Breast epithelium (tissue), 4 donors: ENCODE measurements at places on chromosomes 13 and 19. TPM values are rescaled to one million over a fixed set of nuclear protein-coding genes. Genes with fewer than 3 reads are reported as not detected.
A peak's percentile ranks its signal among the peaks of the same experiment; 100 is the strongest.

GRCh38 chr13:105052711-105053110 is 1482.8 kb downstream of the EFNB2 start:
- no peaks in the 10 kb centered on the region for H3K36me3 ChIP-seq
- H3K27ac ChIP-seq = no peak overlapping the region
- no peak overlapping the region for H3K4me3 ChIP-seq
- no peaks in the 10 kb centered on the region for H3K27me3 ChIP-seq

DNA sequence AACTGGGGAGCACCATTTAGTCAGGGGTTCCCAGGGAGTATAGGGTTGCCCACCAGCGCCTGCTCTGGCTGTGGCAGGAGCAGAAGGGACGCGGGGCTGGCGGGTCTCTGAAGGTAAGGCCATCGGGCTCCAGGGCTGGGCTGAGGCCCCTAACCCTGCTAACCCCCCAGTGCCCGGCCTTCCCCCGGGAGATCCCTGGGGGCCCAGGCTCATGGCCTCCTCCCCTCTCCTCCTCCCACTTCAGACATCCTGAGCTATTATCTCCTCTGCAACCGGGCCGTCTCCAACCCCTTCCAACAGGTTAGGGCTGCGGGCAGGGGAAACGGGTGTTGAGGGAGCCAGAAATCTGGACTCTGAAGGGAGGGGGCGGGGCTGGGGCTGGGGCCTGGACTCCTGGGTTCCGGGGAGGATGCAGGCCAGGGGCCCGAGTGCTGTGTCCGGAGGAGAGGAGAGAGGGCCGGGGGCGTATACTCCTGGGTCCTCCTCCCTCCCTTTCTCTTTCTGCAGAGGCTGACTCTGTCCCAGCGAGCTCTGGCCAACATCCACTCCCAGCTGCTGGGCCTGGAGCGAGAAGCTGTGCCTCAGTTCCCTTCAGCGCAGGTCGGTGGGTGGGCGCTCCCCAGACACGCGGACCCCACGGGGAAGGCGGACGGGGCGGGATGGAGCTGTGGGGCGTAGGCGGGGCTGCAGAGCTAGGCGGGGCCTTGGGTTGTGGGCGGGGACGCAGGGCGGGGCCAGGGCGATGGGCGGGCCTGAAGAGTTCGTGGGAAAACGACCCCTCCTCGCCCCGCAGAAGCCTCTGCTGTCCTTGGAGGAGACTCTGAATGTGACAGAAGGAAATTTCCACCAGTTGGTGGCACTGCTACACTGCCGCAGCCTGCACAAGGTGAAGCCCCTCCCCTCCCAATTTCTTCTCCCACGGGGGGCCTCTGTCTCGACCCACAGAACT is 15.3 kb downstream of the TTYH1 start:
- H3K36me3 ChIP-seq = no peaks in the 10 kb centered on the region
- no peaks in the 10 kb centered on the region for H3K27me3 ChIP-seq
- peak overlapping the region; percentile 61 for H3K4me3 ChIP-seq
- peaks cover 11% of the 10 kb centered on the region for H3K4me1 ChIP-seq

DNA sequence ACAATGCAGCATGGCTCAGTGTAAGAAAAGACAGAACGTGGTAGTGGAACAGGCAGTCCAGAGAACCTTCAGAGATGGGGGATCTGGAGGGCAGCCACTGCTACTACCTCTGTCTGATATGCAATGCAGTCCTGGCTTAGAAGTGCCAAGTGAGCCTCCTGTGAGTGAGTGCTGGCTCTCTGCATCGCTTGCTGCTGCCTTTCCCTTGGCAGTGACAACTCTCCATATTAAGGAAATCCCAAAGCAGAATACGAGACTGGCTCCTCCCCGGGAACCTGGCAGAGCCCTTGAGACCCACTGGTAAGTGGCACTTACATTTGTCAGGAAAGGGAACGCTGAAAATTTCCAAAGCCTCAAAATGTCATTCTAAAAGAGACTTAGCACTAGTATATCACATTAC is 7.5 kb downstream of the DOCK9 start:
- H3K27ac ChIP-seq = no peak overlapping the region
- H3K4me1 ChIP-seq = peaks cover 8% of the 10 kb centered on the region
- no peaks in the 10 kb centered on the region for H3K36me3 ChIP-seq
- H3K4me3 ChIP-seq = no peak overlapping the region
- no peak for DNase-seq

The ATP8B3 gene
- total RNA-seq = 1.4 TPM

The SSC5D gene
- 7.2 TPM for total RNA-seq

- H3K4me1 ChIP-seq = no peaks in the 10 kb centered on the region
- H3K4me3 ChIP-seq = no peak overlapping the region
- no peak for DNase-seq
- no peaks in the 10 kb centered on the region for H3K36me3 ChIP-seq
- H3K27me3 ChIP-seq = no peaks in the 10 kb centered on the region
- H3K27ac ChIP-seq = no peak overlapping the region
Observed at GRCh38 chr19:49585023-49585422, 3.9 kb downstream of the PRRG2 start.

DNA sequence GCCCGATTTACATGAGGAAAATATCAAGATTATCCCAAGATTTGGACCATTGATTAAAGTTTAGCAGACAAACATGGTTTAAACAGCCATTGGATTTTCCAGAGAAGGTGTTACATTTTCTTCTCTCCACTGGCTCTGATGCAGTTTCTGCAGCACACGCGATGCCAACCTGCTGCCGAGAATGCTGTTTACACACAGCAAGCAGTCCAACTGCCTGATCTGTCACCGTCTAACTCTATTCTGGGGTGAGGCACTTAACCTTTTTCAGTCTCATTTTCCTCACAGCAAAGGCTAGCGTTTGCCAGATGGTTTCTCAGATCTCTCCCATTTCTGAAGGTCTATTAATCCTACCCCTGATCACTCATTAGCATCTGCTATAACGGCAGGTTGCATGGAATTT is 763.5 kb upstream of the GPC6 start:
- no peaks in the 10 kb centered on the region for H3K27me3 ChIP-seq
- H3K4me3 ChIP-seq = no peak overlapping the region
- H3K36me3 ChIP-seq = no peaks in the 10 kb centered on the region
- no peak overlapping the region for H3K27ac ChIP-seq
- no peak for DNase-seq
- no peaks in the 10 kb centered on the region for H3K4me1 ChIP-seq

- no peak for DNase-seq
- no peak overlapping the region for H3K4me3 ChIP-seq
- H3K27ac ChIP-seq = peak overlapping the region; percentile 83
- no peaks in the 10 kb centered on the region for H3K36me3 ChIP-seq
Observed at GRCh38 chr13:48123812-48124211, 28.9 kb upstream of the MED4 start.
